ENCODE measurements at places on chromosomes 13 and 19.

DNA sequence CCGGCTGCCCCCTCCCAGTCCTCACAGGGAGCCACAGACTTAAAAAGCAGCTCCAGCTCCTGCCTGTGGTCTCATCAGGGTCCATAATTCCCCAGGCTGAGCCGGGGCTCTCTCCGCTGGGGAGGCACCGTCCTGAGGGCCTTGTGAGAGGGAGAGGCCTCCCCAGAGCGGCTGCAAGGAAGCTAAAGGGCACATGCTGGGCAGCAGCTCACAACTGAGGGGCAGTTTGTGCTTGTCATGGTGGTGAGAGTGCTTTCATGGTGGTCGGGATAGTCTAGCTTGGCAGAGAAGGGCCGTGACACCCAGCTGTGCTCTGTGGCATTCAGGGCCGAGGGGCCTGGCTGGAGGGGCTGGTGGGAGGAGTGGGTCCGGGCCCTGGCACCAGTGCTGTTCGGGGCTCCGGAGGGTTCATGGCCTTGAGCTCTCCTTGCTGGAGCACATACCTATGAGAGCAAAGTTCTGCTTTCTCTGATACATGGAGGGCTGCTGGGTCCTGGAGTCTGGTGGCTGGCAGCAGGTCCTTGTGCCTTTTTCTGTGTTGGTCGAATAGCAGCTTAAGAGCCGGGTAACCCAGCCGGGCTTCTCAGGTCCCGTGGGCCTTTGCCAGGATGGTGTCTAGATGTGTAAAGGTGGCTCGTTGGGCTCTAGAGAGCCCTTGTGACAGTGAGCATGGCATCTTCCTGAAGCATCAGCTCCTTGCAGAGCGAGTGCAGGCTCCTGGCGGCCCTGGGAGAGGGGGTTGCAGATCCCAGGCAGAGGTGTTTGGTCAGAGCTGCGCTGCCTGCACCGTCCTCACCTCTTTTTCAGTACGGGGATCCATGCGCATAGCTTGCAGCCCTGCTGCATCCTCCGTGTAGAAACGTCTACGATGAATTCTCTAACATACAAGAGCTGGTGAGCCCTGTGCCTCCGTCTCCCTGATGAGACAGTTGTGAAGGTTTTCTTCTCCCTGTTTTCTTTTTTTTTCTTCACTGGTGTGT lies 8.8 kb downstream of the UPF1 start:
- DNase-seq = peak; percentile 57

- peak; percentile 56 for DNase-seq
Observed at GRCh38 chr19:18708452-18709231, 25.2 kb downstream of the CRTC1 start.

DNA sequence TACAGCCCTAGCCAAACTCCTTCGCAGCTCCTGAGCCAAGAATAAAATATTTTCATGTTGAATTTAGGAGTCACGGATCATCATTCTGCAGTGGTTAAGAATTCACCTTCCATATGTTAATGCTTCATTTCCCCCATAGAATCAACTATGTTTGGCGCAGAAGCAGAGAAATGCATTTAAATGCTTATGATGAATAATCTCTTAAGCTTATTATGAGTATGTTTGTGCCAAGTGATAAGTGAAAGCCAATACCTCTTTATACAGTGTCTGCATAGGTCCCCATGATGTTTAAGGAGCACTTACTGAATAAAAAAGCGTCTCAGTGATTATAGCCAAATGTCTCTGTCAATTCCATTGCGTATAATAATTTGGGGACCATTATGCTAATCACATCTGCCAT lies 32.7 kb upstream of the POMP start:
- DNase-seq = no peak

DNA sequence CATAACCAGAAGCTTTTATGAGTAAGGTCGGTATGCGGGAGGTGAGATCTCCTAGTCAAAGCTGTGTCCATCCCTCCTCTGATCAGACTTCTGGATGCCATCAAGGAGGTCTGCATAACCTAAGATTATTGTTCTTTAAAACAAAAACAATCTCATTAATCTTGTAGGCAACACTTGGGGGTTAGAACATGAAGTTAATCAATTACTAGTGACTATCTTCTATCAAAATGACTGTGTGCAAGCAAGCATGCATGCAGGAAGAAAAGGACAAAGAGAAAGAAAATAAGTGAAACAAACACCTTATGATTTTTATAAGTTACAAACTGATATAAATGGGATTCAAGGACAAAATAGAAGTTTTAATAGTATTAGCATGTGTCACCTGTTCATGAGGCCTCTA lies 2435.9 kb upstream of the PCDH20 start:
- no peak for DNase-seq

DNA sequence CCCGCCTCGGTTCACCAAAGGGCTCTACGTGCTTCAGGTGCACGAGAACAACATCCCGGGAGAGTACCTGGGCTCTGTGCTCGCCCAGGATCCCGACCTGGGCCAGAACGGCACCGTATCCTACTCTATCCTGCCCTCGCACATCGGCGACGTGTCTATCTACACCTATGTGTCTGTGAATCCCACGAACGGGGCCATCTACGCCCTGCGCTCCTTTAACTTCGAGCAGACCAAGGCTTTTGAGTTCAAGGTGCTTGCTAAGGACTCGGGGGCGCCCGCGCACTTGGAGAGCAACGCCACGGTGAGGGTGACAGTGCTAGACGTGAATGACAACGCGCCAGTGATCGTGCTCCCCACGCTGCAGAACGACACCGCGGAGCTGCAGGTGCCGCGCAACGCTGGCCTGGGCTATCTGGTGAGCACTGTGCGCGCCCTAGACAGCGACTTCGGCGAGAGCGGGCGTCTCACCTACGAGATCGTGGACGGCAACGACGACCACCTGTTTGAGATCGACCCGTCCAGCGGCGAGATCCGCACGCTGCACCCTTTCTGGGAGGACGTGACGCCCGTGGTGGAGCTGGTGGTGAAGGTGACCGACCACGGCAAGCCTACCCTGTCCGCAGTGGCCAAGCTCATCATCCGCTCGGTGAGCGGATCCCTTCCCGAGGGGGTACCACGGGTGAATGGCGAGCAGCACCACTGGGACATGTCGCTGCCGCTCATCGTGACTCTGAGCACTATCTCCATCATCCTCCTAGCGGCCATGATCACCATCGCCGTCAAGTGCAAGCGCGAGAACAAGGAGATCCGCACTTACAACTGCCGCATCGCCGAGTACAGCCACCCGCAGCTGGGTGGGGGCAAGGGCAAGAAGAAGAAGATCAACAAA lies 2.6 kb downstream of the PCDH17 start:
- peak; percentile 65 for DNase-seq

GRCh38 chr13:96632536-96633320 lies 361.5 kb downstream of the OXGR1 start:
- no peak for DNase-seq

DNA sequence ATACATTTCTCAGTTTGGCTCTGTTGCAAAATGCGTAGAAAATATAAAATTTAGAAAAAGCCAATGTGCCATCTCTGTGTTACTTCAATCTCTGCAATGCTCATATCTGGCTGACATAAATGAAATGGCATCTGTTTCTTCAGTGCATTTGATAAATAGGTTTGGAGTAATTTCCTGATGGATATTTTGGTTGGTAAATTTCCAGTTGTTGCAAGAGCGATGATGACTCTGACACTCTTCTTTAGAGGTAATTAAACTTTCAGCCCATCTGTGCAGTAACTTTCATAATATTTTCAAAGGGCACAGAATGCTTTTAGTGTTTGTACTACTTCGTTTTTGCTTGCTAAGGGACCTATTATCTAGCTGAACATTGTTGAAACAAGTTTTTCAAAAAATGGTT lies 1286.4 kb downstream of the PCDH9 start:
- no peak for DNase-seq

DNA sequence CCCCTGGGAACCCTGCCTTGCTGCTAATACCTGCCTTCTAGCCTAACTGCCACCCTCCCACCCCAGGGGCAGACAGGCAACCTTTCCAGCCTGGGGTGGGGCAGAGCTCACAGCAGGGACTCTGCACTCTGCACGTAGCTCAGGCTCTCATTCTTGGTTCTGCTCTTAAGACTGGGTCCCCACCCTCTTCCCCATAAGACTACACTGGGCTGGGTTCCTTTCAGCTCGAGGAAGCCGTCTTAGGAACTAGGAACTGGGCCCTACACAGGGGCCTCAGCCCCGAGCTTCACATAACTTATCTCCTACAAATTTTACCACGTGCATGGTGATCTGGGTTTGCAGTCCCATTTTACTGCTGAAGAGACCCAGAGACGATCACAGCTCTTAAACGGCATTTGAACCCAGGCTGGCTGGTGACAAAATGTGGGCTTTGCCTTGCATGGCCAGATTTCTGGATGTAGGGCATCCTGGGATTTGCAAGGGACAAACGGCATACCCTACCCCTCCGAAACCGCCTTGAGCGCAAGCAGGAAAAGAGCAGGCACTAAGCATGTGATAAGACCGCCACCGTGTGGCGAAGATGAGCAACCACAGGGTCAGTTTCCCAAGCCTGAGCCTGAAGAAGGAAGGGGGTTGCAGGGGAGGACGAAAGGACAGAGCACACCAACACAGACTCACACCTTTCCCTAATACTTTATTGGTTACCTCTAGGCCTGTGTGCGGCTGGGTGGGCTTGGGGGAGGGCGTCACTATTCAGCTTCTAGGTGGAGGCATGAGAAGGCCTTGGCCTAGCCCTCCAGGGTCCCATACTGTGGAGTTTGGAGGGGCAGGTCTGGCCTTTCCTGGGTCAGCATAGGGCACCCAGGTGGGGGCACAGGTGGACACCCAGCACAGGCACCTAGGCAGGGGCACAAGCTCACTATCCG lies 5.1 kb downstream of the JUNB start:
- DNase-seq = peak; percentile 98

DNA sequence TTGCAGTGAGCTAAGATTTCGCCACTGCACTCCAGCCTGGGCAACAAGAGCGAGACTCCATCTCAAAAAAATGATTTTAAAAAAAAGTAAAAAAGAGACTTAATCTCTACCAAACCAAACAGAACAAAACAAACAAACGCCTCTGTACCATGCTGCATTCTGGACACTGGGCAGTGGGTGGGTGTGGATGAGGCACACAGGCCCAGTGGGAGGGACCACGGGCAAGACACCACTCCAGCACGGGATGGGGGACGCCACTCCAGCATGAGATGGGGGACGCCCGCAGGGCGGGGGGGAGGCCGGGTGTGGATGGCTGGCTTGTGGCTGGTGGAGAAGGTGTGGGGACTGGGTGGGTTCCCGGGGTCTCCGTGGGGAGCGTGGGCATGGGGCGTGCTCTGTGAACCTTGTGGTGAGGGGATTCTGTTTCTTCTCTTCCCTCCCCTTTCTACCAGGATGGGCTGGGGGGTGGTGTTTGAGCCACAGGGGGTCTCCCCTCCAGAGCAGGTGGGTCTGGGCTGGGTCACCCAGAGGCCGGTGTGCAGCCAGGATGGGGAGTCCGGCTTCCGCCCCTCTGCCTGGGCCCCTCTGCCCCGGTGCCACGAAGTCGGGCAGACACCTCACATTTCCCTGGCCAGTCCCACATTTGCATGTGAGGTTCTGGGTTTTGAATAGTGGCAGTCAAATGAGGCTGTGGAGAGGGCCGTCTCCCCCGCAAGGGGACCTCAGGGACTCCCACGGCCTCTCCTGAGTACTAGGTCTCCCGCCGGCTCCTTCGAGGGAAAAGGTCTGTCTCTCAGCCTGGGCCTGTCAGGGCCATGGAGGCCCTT lies 23.9 kb upstream of the MATK start:
- peak; percentile 71 for DNase-seq

DNA sequence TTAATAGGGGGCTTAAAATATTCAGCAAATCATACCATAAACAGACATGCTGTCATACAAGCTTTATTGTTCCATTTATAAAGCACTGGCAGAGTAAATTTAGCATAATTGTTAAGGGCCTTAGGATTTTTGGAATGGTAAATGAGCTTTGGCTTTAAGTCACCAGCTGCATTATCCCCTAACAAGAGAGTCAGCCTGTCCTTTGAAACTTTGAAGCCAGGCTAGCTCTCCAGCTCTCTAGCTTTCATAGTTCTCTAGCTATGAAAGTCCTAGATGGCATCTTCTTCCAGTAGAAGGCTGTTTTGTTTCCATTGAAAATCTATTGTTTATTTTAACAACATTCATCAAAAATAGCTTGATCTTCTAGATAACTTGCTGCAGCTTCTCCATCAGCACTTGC lies 420.8 kb upstream of the GPC6 start:
- no peak for DNase-seq

All from osteoblast (primary cell).